ENCODE measurements at places on chromosomes 1 and 21.

DNA sequence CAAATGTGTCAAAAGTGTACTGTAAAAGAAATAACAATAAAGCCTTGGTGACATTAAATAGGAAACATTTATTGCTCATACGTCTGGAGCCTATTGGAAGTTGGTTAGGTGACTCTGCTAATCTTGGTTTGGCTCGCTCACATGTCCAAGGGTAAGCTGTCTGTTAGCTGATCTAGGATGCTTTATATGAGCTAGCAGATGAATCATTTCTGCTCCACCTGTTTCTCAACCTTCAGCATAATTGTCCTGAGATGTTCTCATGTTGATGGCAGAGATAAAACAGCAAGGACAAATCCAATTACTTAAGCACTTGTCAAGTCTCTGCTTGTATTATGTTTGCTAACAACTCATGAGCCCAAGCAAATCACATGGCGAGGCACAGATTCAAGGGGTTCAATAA is 56.0 kb upstream of the CD53 start:
- DNase-seq, result no peak

DNA sequence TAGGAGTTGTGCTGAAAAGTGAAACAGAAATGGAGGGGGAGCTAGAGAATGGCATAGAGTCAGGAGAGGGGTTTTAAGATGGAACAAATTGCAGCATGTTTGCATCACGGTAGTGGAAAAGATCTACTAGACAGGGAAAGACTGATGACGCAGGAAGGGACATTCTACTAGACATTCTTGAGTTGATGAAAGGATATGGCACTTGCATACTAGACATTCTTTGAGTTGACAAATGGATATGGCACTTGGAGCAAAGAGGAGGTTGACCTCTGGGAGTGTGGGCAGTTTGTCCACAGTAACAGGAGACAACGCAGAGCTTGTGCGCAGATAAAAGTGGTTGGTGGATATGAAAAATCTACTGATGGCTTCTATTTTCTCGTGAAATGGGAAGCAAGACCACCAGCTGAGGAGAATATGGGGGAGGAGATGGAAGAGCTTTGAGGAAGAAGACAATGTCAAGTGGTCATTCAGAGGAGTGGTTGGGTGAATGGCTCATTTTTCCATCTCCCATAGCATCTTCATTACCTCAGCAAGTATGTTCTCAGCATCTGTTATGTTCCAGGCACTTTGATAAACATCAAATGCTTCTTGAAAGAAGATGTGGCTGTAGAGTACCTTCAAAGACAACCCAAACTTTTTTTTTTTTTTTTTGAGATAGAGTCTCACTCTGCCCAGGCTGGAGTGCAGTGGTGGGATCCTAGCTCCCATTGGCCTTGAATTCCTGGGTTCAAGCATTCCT is 2.4 kb upstream of the CTPS1 start:
- DNase-seq, result no peak

- DNase-seq, result no peak
Measured at GRCh38 chr21:36817732-36818450, 119.0 kb downstream of the SIM2 start.

DNA sequence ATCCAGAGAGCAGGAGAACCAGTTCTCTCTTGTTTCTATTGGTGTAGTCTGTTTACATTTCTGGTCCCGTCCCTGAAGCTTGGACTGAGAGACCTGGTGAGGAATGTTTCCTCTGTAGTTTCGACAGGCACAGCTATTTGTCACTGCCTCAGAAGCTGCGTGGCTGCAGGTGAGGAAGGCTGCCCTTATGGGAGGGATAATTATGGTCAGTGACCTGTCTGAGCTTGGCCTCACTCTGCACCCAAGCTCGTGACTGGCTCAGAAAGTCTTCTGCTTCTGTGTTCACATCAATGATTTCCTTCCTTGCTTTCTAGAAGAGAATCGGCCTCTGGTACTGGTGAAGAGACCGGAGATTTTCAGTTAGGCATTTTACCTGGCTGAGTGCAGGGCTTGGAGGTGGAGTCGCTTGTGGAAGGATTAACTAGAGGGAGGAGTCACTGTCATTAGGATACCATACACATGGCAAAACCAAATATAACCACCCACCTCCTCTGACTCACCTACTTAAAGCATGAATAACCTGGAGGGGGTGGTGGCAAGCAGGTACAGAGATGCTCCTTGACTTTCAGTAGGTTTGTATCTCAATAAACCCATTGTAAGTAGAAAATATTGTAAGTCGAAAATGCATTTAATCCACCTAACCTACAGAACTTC is 19.9 kb upstream of the WDR26 start:
- no peak for DNase-seq

- DNase-seq, result no peak
Measured at GRCh38 chr1:117015724-117016123, 14.2 kb downstream of the CD101 start.

- no peak for DNase-seq
Measured at GRCh38 chr1:77950873-77951272, 28.0 kb downstream of the FUBP1 start.

- DNase-seq, result no peak
Measured at GRCh38 chr1:245961137-245961540, 545.9 kb downstream of the SMYD3 start.

DNA sequence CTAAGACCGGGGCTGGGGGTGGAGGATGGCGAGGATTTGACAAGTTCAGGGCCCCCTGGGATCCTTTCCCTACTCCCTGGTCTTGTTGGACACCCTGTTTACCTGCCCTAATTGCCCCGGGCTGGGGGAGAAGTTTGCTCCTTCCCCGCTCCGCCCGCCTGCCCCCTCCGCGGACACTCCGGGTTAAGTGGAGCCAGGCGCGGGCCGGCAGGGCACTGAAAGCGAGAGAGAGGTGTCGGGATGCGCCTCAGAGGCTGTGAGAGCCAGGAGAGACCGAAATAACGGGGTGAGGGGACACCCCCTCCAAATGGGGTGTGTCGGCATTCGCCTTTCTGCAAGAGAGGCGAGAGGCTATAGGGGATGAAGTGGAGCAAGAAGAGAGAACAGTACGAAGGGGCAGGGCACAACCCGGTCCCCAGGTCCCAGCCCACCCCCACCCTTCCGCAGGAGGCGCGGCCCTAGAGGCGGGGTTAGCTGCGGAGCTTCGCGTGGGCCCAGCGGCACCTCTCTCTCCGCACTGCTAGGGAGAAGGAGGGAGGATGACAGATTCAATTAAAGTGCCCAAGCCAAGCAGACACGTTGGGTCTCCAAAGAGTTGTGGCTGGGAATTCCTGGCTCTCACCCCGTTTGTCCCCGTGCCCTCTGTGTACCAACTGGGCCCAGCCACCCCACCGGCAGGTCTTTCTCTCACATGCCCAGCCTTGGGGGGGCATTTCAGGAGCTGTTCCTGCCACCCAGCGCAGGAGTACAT is 3.8 kb downstream of the EFNA3 start:
- no peak for DNase-seq

- no peak for DNase-seq
Measured at GRCh38 chr1:6860401-6860800, 75.1 kb downstream of the CAMTA1 start.

DNA sequence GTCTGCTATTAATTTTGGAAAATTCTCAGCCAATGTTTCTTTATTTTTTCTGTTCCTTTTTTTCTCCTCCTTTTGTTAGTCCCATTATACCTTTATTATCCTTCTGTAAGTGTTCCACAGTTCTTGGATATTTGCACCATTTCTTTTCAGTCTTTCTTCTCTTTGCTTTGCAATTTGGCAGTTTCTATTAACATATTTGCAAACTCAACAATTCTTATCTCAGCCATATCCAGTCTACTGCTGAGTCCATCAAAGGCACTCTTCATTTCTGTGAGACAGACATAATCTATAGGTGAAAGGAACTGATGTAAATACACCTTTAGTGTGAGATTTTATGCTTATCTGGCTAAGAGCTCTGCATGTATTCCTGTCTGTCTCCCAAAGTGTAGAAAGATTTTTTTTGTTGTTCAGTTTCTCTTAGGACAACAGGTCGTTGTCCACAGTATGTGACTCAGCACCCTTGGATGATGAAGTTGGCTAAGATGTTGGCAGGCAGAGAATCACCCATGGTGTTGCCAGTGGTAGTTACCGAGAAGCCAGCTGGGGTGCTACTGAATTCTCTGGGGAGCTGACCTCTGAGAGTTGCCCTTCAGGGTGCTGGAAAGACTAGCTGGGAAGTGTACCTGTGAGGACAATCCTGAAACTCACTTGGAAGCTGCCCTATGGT is 38.4 kb downstream of the LEPR start:
- no peak for DNase-seq

DNA sequence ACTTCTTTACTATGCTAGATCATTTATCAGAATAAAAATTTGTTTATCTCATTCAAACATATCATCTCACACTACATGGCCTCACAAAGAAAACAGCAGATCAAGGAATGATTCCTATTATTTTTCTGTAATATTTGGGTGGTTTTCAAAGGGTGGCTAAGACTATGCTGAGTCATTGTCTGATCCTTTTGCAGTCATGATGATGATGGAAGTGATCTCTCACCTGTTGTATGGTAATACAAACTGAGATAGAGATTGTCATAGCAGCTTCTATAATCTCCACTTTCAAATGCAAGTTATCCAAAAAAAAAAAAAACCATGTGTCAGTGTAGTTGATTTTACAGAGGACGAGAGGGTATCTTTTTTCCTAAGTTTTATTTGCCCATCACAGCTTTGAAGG is 37.2 kb upstream of the GBP5 start:
- no peak for DNase-seq

GRCh38 chr21:20083336-20083735 is 914.9 kb upstream of the NCAM2 start:
- DNase-seq, result no peak

- DNase-seq, result no peak
Measured at GRCh38 chr1:67114162-67114561, 20.6 kb downstream of the C1orf141 start.

GRCh38 chr1:24970399-24970753 is 40.3 kb upstream of the RUNX3 start:
- DNase-seq, result no peak

DNA sequence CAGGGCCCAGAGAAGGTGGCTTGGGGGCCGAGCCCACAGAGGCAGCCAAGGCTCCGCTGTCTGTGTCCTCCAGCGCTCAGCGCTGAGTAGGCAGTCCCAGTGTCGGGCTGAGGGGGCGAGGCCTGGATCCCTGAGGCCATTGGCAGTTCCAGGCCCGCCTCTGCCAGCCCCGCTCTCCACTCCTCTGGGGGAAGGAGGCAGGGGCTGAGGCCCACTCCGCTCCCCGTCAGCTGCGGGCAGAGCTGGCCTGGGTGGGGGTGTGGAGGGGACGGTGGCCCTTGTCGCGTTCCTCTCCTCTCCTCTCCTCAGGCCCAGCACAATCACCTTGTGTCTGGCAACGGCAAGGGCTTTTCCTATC is 132.8 kb downstream of the CASZ1 start:
- DNase-seq, result no peak

DNA sequence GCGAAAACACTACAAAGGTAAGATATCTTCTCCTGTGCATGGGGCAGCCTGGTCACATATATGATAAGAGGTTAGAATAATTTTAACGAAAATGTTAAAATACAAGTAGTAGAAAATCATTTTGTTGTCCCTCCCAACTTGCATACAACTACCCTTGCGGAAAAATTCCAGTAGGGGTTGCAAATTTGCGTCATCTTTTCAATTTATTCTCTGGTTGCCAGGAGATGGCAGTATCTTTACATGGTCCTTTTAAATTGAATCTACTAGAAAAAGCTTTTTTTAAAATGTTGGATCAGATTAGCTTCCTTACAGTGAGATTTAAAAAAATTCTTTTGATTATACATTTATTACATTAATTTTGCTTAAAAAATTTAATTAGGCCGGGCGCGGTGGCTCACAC is 10.9 kb downstream of the S100PBP start:
- DNase-seq, result no peak

DNA sequence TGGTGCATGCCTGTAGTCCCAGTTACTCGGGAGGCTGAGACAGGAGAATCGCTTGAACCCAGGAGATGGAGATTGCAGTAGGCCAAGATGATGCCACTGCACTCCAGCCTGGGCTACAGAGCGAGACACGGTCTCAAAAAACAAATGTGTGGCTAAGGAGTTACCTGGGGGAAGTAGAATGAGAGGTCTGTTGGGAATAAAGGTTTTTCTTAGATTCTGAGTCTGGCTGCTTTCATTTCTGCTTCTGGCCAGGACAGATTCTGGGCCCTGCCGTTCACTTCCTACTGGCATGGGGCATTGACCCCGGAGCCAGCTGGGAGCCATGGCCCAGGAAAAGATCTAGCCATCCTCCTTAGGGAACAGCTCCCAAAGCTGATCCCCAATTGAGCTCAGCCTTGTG is 420 bp upstream of the DCDC2B start:
- no peak for DNase-seq

DNA sequence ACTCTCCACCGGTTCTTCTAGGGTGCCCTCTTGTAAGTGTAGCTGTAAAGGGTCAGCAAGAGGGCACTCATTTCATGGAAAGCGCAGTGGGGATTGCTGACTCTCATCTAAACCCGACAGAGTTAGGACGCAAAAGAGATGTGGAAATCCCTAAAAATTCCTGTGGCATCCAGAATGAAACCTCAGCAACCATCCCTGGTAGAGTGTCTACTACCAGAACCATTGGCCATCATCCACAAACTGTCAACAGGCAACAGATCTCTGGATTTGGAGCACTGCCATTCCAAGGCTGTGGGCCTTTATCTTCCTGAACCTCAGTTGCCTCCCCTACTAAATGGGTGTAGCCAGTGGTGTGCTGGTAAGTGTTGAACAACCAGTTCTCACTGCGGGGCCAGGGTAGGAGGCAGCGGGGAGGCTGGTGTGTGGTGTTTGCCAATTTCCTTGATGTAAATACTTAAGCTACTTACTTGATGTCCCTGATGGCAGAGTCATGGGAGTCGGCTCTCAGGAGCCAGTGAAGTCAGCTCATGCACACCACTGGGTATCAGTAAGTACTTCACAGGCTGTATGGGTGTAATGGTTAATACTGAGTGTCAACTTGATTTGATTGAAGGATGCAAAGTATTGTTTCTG is 195.8 kb downstream of the KAZN start:
- no peak for DNase-seq

DNA sequence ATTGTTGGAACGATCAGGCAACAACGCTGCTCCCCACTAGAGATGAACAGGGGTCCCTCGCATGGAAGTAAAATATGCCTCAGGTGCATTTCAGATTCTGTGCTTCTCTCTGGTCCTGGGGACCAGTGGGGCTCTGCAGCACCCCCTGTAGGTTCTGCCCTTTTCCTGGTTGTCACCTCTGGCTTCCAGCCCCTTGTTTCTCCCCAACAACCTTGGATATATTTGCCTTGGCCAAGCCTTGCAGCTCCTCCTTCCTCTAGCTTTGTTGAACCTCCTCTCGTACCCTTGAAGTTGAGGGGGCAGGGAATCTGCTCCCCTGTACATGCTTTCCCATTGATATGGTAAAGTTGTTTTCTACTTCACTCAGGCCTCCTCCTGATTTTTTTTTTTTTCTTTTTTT is 5.4 kb upstream of the RGSL1 start:
- no peak for DNase-seq

Data from NCI-H1436 treated with DMSO at 0.1 percent for 48 hours (cell line).